Spleen (tissue), 13 donors: ENCODE measurements at places on chromosomes 16 and 17. TPM values are rescaled to one million over a fixed set of nuclear protein-coding genes. Genes with fewer than 3 reads are reported as not detected.

GRCh38 chr16:57144027-57144426 lies 41.8 kb downstream of the PSME3IP1 start:
- DNase-seq = no peak
- H3K27me3 ChIP-seq = no peaks in the 10 kb centered on the region
- H3K4me3 ChIP-seq = no peak overlapping the region
- no peak overlapping the region for H3K27ac ChIP-seq

Gene SDR42E1
- 2.4 TPM for total RNA-seq

GRCh38 chr16:24611310-24611709 lies 71.9 kb downstream of the RBBP6 start:
- no peak overlapping the region for H3K27ac ChIP-seq
- no peak for DNase-seq
- no peaks in the 10 kb centered on the region for H3K4me1 ChIP-seq
- H3K27me3 ChIP-seq = peaks cover 55% of the 10 kb centered on the region
- no peak overlapping the region for H3K4me3 ChIP-seq

Gene LGALS9
- 280 TPM for total RNA-seq

- DNase-seq = no peak
- peaks cover 36% of the 10 kb centered on the region for H3K4me1 ChIP-seq
- H3K27me3 ChIP-seq = no peaks in the 10 kb centered on the region
These were observed 6.8 kb downstream of the CIBAR2 start for GRCh38 chr16:85105475-85105874.

Gene GRAPL
- 69.7 TPM for total RNA-seq

DNA sequence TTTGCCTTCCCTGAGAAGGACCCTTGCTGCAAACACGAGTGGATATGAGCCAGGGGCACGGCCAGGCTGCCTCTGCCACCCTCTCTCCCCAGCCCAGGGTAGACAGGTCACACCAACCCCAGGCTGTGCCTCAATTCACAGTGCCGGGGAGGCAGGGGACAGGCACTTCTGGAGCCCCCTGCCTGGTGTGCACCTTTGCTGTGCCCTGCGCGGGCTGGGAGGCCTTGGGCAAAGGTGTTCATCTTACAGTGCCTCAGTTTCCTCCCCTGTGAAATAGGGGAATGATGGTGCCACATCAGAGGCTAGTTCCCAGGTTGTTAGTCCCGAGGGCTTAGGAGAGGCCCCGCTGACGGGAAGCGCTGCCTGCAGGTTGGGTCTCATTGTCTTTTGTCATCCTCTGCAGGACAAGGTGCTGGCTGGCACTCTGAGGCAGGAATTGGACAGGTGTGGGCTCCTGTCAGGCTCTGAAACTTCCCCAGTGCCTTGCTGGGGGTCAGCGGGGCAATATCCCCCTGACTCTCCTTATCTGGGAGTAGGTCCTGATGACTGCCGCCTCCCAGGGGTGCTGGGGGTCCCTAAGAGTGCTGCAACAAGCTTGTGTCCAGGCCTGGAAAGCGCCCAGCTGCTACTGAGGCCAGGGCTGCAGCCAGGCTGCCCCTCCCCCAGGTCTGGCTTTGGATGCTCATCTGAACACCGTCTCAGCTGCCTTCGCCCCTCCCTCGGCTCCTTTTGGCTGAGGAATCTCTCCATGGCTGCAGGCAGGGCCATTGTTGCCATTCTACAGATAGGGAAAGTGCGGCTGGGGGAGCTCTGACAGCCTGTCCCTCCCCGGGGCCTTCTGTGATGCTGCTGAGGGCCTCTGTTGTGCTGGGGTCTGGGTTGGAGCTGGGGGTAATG lies 3.1 kb downstream of the PRSS21 start:
- peak; percentile 51 for DNase-seq
- H3K27me3 ChIP-seq = no peaks in the 10 kb centered on the region
- H3K36me3 ChIP-seq = no peaks in the 10 kb centered on the region
- no peak overlapping the region for H3K27ac ChIP-seq
- H3K4me1 ChIP-seq = no peaks in the 10 kb centered on the region
- H3K4me3 ChIP-seq = no peak overlapping the region

DNA sequence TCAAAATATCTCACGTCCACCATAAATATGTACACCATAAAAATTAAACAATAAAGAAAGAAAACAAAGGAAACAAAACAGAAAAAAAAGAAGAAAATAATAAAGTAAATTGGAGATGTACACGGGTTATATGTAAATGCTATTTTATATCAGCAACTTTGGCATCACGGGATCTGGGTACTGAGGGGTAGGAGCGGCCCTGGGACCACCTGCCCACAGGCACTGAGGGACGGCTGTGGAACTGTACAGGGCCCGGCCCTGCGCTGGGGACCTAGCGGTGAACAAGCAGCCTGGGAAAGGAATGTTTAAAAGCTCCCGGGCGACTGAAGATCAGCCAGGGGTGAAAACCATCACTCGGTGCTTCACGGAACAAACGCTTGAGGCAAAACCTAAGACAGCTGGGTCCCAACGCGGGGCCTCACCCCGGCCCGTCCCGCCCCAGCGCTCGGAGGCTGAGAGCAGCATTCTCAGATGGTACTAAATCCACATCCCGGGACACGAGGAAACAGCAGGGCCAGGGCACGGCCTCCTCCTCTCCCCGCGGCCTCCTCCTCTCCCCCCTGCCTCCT lies 31.2 kb downstream of the NXN start:
- H3K4me3 ChIP-seq = no peak overlapping the region
- no peaks in the 10 kb centered on the region for H3K36me3 ChIP-seq
- no peaks in the 10 kb centered on the region for H3K4me1 ChIP-seq
- DNase-seq = no peak
- H3K27me3 ChIP-seq = no peaks in the 10 kb centered on the region

DNA sequence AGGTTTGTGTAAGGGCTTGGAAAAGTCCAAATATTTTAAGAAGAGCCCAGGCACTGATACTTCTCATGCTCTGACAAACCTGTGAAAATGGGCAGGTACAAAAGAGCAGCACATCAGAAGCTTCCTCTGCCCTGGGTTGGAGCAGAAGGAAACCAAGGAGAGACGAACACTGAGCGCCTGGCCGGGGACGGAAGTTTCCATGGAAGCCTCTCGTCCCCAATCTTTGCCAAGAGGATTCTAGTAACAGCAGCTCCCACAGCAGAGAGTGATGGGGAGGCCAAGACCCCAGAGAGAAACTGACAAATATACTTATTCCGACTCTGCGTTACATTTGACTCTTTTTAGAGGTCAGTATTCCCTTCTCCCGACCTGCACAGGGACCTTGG lies 268.5 kb downstream of the C16orf95 start:
- H3K27me3 ChIP-seq = peaks cover 17% of the 10 kb centered on the region
- H3K4me3 ChIP-seq = no peak overlapping the region
- no peak overlapping the region for H3K27ac ChIP-seq
- no peak for DNase-seq

DNA sequence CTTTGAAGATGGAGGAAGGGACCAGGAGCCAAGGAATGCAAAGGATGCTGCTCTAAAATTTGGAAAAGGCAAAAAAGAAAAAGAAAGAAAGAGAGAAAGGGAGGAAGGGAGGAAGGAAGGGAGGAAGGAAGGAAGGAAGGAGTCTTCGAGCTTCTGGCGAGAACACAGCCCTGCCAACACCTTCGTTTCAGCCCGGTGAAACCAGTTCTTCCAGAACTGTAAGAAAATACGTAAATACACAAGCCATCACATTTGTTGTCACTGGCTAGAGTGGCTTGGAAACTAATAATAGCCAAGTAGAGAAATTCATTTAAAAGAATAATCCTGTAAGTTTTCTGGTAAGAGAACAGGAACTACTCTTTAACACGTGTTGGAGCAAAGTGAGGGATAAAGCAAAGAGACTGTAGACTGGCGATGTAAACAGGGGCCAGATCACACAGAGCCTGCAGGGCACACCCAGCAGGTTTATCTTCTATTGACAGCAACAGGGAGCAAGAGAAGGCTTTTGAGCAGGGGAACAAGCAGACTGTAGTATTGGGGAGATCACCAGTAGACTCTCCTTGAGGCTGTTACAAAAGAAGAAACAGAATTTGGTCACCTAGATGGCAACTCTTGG lies 188.7 kb upstream of the MPHOSPH6 start:
- peaks cover 66% of the 10 kb centered on the region for H3K27me3 ChIP-seq
- DNase-seq = no peak
- H3K27ac ChIP-seq = no peak overlapping the region
- no peaks in the 10 kb centered on the region for H3K4me1 ChIP-seq
- H3K36me3 ChIP-seq = no peaks in the 10 kb centered on the region

Gene CHP2
- not detected for total RNA-seq

Gene SOST
- not detected for total RNA-seq

GRCh38 chr16:30399435-30400186 lies 4.4 kb downstream of the ZNF48 start:
- H3K4me3 ChIP-seq = peak overlapping the region; percentile 60
- peaks cover 40% of the 10 kb centered on the region for H3K4me1 ChIP-seq
- no peaks in the 10 kb centered on the region for H3K36me3 ChIP-seq

- H3K36me3 ChIP-seq = no peaks in the 10 kb centered on the region
- no peak for DNase-seq
- H3K4me3 ChIP-seq = peak overlapping the region; percentile 73
These were observed 3.8 kb downstream of the AXIN2 start for GRCh38 chr17:65557349-65558310.

Gene KCNJ18
- not detected for total RNA-seq

- H3K36me3 ChIP-seq = no peaks in the 10 kb centered on the region
- no peak overlapping the region for H3K27ac ChIP-seq
- H3K4me1 ChIP-seq = no peaks in the 10 kb centered on the region
- no peak overlapping the region for H3K4me3 ChIP-seq
- no peaks in the 10 kb centered on the region for H3K27me3 ChIP-seq
These were observed 11.3 kb upstream of the USP31 start for GRCh38 chr16:23160574-23160973.

DNA sequence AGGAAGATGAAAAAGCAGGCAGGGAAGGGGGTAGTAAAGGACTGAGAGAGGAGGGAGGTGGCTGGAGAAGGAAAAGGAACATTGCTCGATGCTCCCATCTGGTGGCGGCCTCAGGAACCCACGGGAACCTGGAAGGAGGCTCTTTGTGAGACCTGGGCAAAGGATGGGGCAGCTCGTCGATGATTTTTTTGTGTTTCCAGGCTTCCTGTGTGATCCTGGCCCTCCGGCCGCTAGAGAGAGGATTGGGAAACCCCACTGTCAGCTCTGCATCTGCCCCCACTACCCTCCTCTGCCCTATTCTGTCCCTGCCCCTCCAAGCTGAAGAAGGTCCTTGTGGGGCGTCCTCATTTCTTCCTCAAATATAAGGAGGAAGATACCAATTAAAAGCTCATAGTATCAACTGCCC lies 6.6 kb downstream of the WFIKKN2 start:
- H3K36me3 ChIP-seq = no peaks in the 10 kb centered on the region
- H3K4me1 ChIP-seq = peaks cover 6% of the 10 kb centered on the region
- no peaks in the 10 kb centered on the region for H3K27me3 ChIP-seq
- no peak overlapping the region for H3K4me3 ChIP-seq
- no peak overlapping the region for H3K27ac ChIP-seq

GRCh38 chr16:8962393-8963009 lies 1.2 kb downstream of the USP7 start:
- H3K4me3 ChIP-seq = peak overlapping the region; percentile 79
- DNase-seq = peak; percentile 91
- no peaks in the 10 kb centered on the region for H3K36me3 ChIP-seq

DNA sequence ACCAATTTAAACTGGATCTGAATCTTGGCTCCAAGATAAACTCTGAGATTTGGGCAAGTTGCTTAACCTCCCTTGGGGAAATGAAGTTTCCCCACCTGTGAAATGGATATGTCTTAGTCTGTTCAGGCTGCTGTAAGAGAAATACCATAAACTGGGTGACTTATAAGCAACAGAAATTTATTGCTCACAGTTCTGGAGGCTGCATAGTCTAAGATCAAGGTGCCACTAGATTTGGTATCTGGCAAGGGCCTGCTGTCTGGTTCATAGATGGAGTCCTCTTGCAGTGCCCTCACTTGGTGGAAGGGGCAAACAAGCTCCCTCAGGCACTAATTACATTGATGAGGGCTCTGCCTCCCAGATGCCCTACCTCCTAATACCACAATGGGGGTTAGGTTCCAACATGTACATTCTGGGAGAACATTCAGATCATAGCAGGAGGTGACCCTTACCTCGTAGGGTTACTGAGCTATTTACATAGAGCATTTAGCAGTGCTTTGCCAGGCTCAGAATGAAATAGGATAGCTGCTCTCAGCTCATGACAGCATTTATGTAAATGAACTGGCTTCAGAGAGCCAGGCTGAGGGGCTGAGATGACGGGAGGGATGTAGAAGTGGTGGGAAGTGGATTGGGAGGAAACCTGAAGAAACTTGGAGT lies 83.9 kb downstream of the SPECC1 start:
- no peak overlapping the region for H3K4me3 ChIP-seq
- H3K4me1 ChIP-seq = no peaks in the 10 kb centered on the region

Gene LHX1
- total RNA-seq = not detected

Gene LDHD
- 0.76 TPM for total RNA-seq

Gene TVP23A
- 0.92 TPM for total RNA-seq

DNA sequence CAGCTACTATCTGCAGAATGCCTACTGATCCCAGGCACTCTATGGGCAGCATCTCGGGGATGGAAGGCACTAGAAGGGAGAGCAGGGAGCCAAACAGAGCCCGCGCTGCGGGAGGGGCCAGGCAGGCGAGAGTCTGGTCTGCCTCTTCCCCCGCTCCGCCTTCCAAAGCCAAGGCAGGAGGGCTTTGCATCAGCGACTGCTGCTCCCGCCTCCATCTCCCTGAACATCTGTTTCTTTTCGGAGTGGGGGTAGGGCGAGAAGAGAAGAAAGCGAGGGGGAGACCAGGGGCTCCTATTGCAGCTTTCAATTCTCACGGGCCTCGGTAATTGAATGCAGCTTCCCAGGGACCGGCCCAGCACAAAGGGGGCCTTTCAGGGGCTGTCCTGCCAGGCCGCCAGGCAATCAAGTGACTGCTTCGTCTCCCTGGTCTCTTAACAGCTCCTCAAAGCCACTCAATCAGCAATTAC lies 31.4 kb upstream of the CDC42EP4 start:
- no peak overlapping the region for H3K4me3 ChIP-seq
- no peaks in the 10 kb centered on the region for H3K4me1 ChIP-seq
- H3K27me3 ChIP-seq = peaks cover 4% of the 10 kb centered on the region
- no peaks in the 10 kb centered on the region for H3K36me3 ChIP-seq
- peak overlapping the region; percentile 75 for H3K27ac ChIP-seq
- no peak for DNase-seq

Gene PNPO
- total RNA-seq = 27.3 TPM

DNA sequence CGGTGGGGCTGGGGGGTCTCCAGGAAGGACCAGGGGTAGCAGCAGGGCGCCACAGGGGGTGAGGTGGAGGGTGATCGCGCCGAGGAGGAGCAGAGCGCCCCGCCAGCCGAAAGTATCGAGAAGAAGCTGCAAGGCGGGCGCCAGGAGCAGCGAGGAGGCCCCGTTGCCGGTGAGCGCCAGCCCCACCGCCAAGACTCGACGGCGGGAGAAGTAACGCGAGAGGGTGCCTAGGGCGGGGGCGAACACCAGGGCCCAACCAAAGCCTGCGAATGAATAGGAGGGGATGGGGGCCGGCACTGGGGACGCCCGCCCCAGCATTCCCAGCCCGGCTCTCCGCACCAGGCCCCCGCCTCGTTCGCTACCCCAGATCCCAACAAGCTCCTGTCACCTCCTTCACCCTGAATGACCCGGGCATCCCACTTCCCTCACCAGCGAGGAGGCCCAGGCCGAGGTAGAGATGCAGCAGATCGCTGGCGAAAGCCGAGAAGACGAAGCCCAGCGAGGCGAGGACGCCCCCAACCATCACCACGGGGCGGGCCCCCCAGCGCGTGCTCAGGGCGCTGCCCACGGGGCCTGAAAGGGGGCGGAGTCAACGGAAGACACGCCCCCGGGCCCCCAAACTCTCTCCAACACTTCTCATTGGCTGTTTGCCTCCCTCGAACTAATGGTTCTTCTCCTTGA lies 1.3 kb downstream of the SLC16A11 start:
- H3K4me3 ChIP-seq = peak overlapping the region; percentile 34
- no peaks in the 10 kb centered on the region for H3K36me3 ChIP-seq
- peak overlapping the region; percentile 66 for H3K27ac ChIP-seq
- DNase-seq = peak; percentile 84
- peaks cover 50% of the 10 kb centered on the region for H3K27me3 ChIP-seq
